Tracheal epithelial cell (primary cell): ENCODE measurements at places on chromosomes 5 and 9. TPM values are rescaled to one million over a fixed set of nuclear protein-coding genes. Genes with fewer than 3 reads are reported as not detected.

The CHSY3 gene
- under 0.01 and 1.4 TPM in 2 replicates for total RNA-seq

The MELK gene
- total RNA-seq, result 11.7 and 14.0 TPM in 2 replicates

The TIGD6 gene
- total RNA-seq, result 3.9 and 5.8 TPM in 2 replicates

The QRFP gene
- total RNA-seq, result not detected in 2 replicates

The SPRY4 gene
- 3.2 and 3.6 TPM in 2 replicates for total RNA-seq

The CMBL gene
- 3.4 and 11.3 TPM in 2 replicates for total RNA-seq

The GM2A gene
- 92.5 and 234 TPM in 2 replicates for total RNA-seq

The MED10 gene
- 9.6 and 12.4 TPM in 2 replicates for total RNA-seq

The TOR4A gene
- 35.6 and 36.1 TPM in 2 replicates for total RNA-seq

The ROPN1L gene
- total RNA-seq, result under 0.01 and 0.21 TPM in 2 replicates

The CRB2 gene
- total RNA-seq, result under 0.01 TPM in 1 of 2 replicates, not detected in the other

The TEK gene
- under 0.01 TPM in 2 replicates for total RNA-seq

The VLDLR gene
- total RNA-seq, result 32.5 and 32.8 TPM in 2 replicates

The ESM1 gene
- total RNA-seq, result not detected in 2 replicates

The MOB3B gene
- total RNA-seq, result 0.85 and 1.4 TPM in 2 replicates

The SMIM33 gene
- total RNA-seq, result not detected in 2 replicates

The ATOSB gene
- 7.9 and 24.3 TPM in 2 replicates for total RNA-seq

The PPP1R2B gene
- total RNA-seq, result under 0.01 TPM in 1 of 2 replicates, not detected in the other

The HSPA9 gene
- 725 and 792 TPM in 2 replicates for total RNA-seq

The ZNF300 gene
- total RNA-seq, result 2.7 and 3.4 TPM in 2 replicates

The NIPAL4 gene
- total RNA-seq, result 6.0 and 22.2 TPM in 2 replicates

The SLC6A19 gene
- not detected in 2 replicates for total RNA-seq

The IER5L gene
- total RNA-seq, result 26.6 and 28.7 TPM in 2 replicates

The LCN1 gene
- not detected in 2 replicates for total RNA-seq

The MXD3 gene
- total RNA-seq, result 2.7 and 3.2 TPM in 2 replicates

The GARNL3 gene
- total RNA-seq, result 6.0 and 6.5 TPM in 2 replicates

The TAS2R1 gene
- not detected in 2 replicates for total RNA-seq

The RAPGEF6 gene
- 14.0 and 14.7 TPM in 2 replicates for total RNA-seq

The PCDHGA6 gene
- total RNA-seq, result under 0.01 and 0.24 TPM in 2 replicates

The LIFR gene
- total RNA-seq, result 5.8 and 11.1 TPM in 2 replicates

The FAM221B gene
- total RNA-seq, result not detected in 2 replicates
